Esophagus mucosa (tissue), 1 donor: ENCODE measurements at places on chromosomes 5 and 9. TPM values are rescaled to one million over a fixed set of nuclear protein-coding genes. Genes with fewer than 3 reads are reported as not detected.

EFNA5 gene
- total RNA-seq: 29.7 TPM

RNF183 gene
- 4.2 TPM for total RNA-seq

LURAP1L gene
- 2.6 TPM for total RNA-seq

ZNF483 gene
- 0.36 TPM for total RNA-seq

LRRC26 gene
- 1.6 TPM for total RNA-seq

CARTPT gene
- total RNA-seq: not detected

SLC22A5 gene
- 2.7 TPM for total RNA-seq

- ATAC-seq: no peak
Observed at GRCh38 chr5:78550891-78551290, 97.7 kb downstream of the LHFPL2 start.

DNA sequence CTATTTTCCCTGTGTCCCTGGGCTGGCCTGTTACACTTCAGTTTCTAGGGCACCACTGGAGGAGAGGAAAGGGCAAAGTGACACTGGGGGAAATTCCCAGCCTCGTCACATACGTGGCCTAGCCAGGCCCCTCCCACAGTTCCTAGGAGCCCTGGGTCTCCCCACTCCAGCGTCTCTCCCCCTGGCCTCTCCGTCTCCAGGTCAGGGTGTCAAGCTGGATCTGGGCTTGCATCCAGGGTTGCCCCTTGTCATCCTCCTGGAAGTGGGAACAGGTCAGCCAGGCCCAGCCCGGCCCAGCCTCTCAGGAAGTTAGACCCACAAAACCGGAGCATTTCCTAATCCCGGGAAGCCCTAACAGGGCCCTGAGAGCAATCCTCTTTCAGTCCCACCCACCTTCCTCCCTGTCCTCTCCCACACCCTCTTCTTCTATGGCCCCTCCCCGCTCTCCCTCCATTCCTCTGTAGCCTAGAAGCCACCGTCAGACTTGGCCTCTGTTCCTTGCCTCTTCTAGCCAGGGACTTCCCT is 4.7 kb upstream of the TNIP1 start:
- ATAC-seq: no peak

DNA sequence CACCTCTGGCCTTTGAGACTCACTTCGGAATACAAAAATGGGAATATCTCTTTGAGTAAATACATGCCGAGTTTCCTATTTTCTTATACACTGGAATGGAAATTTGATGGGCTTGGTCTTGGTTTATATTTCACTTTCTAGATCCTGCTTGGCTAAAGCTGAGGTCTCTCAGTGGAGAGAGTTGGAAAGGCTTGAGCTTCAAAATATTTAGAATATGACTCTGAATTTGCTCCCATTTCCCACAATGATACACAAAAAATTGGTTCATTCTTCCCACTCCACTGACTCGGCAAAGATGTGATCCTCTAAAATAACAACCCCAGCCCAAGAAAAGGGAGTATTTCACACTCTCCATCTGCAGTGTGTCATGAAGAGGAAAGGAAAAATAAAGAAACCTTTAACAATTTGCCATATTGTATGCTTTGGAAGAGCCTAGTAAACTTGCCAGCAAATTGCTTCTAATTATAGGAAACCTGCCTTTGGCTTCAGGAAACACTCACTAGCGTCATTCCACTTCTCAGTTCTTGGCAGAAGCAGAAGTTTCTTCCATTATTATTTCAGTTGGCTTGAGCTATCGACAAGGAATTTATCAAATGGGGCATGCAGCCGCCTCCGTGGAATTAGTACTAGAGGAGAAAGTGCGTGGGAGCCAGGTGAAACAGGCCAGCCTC is 302.9 kb downstream of the NSG2 start:
- no peak for ATAC-seq

DNA sequence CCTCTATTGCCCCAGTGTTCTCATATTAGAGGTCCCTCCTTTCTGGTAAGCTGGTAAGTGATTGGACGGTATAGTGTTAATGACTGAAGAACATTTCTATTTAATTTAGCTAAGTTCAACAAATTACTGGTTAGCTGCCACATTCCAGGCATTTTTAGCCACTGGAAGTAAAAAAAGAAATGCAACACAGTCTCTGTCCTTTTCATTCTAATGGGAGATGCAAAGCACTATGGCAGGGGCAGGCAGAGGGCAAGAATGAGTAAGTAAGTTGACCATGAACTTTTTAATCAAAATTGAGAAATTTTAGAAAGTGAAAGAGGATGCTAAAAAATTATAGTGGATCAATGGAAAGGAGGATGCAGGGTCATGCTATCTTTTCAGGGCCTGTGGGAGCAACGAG is 137.4 kb downstream of the GPBP1 start:
- no peak for ATAC-seq

DNA sequence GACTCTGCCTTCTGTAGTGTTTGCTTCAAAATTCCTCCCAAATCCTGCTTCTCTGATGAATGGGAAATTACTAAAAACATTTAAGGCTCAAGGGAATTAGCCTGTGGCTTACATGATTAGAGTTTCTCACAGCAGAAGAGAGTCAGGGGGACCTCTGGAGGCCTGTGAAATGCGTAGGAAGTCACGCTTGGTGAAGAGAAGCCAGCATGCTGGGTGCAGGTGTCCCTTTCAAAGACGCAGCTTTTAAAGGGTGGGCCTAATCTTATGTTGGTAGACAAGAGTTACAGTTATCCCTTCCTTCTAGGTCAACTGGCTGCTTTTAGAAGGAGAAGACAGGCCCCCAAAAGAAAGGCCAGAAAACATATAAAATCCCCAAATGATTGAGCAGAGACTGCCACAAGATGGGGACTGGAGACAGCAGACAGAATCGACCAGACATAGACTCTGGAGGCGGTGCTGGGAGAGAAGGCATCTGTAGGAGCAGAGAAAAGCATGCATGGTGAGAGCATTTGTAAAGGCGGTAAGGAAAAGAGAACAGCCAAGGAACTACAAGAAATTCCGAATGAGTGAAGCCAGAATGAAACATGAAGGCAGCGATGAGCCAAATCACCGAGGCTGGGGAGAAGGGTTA is 42.3 kb downstream of the B4GALT1 start:
- no peak for ATAC-seq

GRCh38 chr9:136273244-136273865 is 27.7 kb upstream of the QSOX2 start:
- no peak for ATAC-seq
